ENCODE measurements at places on chromosomes 12 and 14. TPM values are rescaled to one million over a fixed set of nuclear protein-coding genes. Genes with fewer than 3 reads are reported as not detected.

- no peaks in the 10 kb centered on the region for H3K27me3 ChIP-seq
- H3K36me3 ChIP-seq: no peaks in the 10 kb centered on the region
- H3K27ac ChIP-seq: no peak overlapping the region
- no peaks in the 10 kb centered on the region for H3K4me1 ChIP-seq
These were observed 87.6 kb downstream of the SLC15A5 start for GRCh38 chr12:16189849-16190248.

- H3K27me3 ChIP-seq: no peaks in the 10 kb centered on the region
- H3K36me3 ChIP-seq: no peaks in the 10 kb centered on the region
- DNase-seq: no peak
- H3K4me3 ChIP-seq: no peak overlapping the region
- H3K27ac ChIP-seq: no peak overlapping the region
These were observed 194.5 kb downstream of the PHETA1 start for GRCh38 chr12:111174251-111174960.

GRCh38 chr12:95522692-95523091, 28.6 kb downstream of the USP44 start:
- H3K27me3 ChIP-seq: no peaks in the 10 kb centered on the region
- no peak for DNase-seq
- H3K4me1 ChIP-seq: no peaks in the 10 kb centered on the region

P2RX2 gene
- total RNA-seq: 0.48 TPM

DNA sequence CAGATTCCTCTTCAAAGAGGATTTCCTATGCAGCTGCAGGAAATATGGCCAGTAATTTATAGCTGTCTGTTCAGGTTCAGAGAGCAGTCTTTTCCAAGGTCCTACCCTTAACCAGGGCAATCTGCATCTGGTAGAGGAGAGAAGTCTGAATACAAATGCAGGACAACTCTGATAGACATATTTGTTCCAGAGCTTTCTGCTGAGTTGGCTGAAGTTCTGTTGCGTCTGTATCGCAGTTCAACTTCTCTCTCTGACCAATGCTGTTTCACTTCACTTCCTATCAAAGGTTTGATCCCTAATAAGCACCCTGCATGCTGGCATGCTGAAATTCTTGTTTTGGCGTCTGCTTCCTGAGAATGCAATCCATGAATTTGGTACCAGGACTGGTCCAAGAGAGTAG, 14.0 kb upstream of the CCDC91 start:
- H3K27me3 ChIP-seq: no peaks in the 10 kb centered on the region
- DNase-seq: no peak
- no peak overlapping the region for H3K27ac ChIP-seq
- no peaks in the 10 kb centered on the region for H3K36me3 ChIP-seq
- H3K4me1 ChIP-seq: no peaks in the 10 kb centered on the region
- no peak overlapping the region for H3K4me3 ChIP-seq

DNA sequence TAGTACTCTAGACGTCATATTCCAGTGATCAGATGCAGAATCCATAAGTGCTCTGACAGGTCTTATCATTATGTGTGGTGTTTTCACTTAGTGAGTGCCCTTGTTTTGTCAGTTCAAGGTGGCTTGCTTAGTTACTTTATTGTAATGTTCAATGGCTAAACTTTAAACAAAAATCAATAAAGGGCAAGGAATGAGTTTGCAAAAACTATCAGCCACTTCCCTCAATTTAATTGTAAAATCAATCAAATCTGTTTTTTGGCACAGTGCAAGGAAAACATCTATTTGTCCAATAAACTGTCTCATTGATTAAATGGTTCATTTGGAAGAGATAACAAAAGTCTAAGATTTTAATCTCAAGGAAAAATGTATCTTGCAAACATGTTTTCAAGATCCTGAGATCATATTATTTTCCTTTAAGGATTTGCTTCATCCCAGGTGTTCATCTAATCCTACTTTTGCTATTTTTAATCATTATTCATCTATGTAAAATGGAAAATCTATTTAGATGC, 59.6 kb upstream of the EEA1 start:
- no peaks in the 10 kb centered on the region for H3K36me3 ChIP-seq
- DNase-seq: no peak
- H3K27me3 ChIP-seq: no peaks in the 10 kb centered on the region
- no peak overlapping the region for H3K27ac ChIP-seq
- H3K4me3 ChIP-seq: no peak overlapping the region

GRCh38 chr12:79982086-79983062, 47.5 kb upstream of the PPP1R12A start:
- H3K27ac ChIP-seq: no peak overlapping the region
- DNase-seq: no peak
- no peaks in the 10 kb centered on the region for H3K4me1 ChIP-seq
- H3K4me3 ChIP-seq: no peak overlapping the region

GRCh38 chr12:9735601-9736000, 2.7 kb upstream of the CLECL1 start:
- no peak overlapping the region for H3K4me3 ChIP-seq
- H3K27me3 ChIP-seq: no peaks in the 10 kb centered on the region

Data from breast epithelium (tissue), 4 donors.